NCI-H2227 treated with DMSO at 0.1 percent for 48 hours (cell line): ENCODE measurements at places on chromosomes 1 and 21.

GRCh38 chr21:23542097-23542496 lies 2065.2 kb downstream of the MRPL39 start:
- no peak for DNase-seq

DNA sequence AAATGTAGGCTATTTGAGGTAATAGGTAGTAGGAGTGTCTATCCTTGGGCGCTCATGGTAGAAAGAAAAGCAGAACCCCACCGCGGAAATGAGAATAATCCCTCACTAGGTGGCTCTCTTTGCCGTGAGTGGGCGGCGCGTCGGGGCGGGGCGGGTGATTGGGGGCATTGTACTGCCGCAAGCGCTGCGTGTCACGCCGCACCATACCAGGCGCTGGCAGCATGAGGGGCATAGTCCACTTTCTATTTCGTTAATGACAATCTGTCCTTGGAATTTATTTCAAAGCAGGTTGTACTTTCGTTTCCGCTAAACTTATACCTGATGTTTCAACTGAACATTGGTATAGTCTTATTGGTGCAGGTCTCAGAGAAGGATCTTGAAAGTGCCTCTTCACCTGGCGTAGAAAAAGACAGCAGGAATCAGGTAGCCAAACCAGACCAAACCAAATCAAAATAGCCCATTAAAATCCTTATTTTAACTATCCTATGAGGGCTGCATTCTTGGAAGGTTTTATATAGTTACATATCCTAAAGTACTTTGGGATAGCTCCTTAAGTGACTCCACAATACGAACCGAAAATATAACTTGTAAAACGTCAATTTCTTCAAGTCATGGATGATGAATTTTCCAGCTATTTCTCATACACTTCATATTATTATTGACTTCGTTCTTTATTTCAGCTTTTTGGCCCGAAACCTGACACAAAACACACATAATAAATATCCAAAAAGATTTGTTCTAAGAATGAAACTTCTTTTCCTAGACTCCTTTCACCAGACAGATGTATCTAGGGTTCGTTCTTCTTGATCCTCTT lies 1.9 kb upstream of the SMG7 start:
- DNase-seq: peak; percentile 80

GRCh38 chr1:21338573-21339355 lies 48.5 kb upstream of the ECE1 start:
- no peak for DNase-seq

DNA sequence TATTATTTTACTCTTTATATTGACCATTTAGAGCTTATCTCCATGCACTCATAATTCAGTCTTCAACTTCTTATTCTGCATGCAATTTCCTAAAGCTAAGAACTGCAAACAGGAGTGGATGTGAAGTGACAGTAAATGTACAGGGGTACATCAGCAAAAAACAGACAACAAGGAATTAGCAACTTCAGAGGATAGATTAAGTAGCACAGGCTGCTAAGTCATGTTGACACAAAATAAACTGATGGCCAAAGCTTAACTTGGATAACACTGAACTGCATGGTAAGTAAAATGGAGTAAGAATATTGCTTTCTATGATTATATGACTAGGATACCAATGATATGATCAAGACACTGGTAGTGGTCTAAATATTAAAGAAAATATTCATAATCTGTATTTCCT lies 66.5 kb downstream of the USP24 start:
- DNase-seq: no peak
